Stimulated activated CD8-positive, alpha-beta memory T cell treated with anti-CD3 and anti-CD28 coated beads, Interleukin-15, amount 100 ng/mL, for 1 hour (primary cell): ENCODE measurements at places on chromosomes 6 and 20.
A peak's percentile ranks its signal among the peaks of the same experiment; 100 is the strongest.

DNA sequence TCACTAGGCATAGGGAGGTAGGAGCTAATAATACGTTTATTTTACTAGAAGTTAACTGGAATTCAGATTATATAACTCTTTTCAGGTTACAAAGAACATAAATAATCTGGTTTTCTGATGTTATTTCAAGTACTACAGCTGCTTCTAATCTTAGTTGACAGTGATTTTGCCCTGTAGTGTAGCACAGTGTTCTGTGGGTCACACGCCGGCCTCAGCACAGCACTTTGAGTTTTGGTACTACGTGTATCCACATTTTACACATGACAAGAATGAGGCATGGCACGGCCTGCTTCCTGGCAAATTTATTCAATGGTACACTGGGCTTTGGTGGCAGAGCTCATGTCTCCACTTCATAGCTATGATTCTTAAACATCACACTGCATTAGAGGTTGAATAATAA is 1.1 kb downstream of the HFE start:
- no peak for DNase-seq

- no peak for DNase-seq
These were observed 6.5 kb downstream of the PLEKHG1 start for GRCh38 chr6:150606168-150606591.

DNA sequence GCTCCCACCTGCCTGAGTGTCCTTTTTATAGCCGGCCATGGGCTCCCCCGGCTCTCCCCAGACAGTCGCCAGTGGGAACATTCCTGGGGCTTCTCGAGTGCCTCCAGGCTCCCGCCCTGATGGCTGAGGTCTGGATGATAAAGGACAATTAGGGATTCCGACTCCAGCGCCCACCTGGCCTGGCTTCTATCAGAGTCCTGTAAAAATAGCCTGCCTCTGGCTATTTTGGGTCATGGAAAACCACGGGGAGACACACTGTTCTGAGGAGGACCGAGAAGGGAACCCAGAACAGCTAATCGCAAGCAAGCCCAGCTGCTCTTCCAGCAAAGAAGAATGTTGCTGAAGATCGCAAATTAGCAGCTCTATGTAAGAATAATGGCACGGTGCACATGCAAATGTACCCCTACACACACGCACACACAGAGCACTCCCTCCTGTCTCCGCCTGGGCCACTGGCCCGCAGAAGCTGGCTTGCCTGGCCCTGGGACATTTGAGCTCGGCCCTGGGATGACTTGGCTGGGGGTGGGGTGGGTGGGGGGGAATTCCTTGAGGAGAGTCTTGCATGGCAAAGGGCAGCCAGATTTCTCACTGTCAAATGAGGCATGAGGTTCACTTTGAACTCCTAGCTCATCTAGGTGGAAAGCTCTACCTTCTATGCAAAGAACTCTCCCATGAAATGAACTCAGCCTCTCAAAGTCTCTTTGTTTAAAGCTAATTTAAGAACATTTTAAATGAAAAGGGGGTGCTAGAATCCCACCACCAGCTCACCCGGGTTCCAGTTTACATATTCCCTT is 55.3 kb downstream of the CTCFL start:
- DNase-seq = no peak

DNA sequence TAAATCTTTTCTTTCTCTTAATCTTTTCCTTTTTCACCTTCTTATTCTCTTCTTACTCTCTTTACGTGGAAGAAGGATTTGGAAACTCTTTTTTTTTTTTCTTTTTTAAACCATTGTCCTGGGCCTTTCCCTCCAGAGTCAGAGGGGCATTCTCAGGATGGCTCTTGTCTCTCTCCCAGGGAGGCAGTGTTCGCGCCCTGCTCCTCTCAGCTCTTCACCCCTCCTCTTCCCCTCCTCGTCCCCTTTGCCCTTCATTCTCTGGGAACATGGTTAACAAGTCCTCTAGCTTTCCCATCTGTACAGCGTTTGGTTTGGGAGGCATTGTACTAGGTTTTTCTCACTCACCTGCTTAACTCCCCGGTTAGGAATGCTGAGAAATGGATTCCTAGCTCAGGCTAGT is 52.0 kb upstream of the TFB1M start:
- DNase-seq = no peak

- DNase-seq = no peak
These were observed 192.2 kb downstream of the MCHR2 start for GRCh38 chr6:99801805-99802204.

GRCh38 chr6:53984163-53984562 is 127.1 kb upstream of the MLIP start:
- DNase-seq = no peak

DNA sequence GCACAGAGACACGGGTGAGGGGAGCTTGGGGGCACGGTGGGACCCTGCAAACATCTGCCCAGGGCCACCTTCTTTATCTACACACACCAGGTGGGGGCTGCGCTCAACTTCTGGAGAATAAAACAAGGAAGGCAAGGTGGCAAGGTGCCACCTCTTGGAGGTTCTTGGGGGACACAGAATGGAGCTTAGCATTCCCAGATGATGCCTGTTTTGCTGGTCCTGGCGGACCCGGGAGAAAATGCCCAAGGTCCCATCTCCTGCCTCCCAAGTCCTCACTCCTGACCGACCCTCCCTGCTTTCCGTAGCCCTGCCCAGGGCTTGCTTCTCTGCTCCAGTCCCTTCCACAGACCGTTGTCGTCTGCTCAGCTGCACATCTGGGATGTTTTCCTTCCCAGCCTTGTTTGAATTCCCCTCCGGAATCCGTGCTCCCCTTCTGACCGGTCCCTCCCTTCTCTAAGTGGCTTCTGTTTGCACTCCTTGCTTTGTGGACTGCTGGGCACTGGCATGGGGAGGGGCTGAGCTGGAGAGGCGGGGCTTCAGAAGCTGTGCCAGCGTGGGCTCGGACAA is 13.1 kb downstream of the ITPR3 start:
- DNase-seq = no peak

- no peak for DNase-seq
These were observed 33.9 kb downstream of the STXBP5 start for GRCh38 chr6:147238164-147238563.

DNA sequence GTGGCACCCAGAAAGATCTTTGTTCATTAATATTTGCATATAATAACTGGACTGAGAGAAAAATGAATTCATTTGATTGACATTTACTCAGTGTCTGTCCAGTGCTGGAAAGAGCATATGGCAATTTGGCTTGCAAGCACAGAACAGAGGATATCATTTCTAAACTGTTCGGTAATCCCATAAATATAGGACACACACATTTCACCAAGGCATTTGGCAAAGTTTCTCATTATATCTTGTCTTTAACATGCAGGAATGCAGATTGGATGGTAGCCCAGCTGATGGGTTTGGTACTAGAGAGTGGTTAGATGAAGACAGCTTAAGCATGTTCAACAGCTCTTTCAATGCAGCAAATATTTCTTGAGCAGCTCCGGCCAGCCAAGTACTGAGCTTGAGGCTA is 259.2 kb downstream of the PRKN start:
- no peak for DNase-seq

DNA sequence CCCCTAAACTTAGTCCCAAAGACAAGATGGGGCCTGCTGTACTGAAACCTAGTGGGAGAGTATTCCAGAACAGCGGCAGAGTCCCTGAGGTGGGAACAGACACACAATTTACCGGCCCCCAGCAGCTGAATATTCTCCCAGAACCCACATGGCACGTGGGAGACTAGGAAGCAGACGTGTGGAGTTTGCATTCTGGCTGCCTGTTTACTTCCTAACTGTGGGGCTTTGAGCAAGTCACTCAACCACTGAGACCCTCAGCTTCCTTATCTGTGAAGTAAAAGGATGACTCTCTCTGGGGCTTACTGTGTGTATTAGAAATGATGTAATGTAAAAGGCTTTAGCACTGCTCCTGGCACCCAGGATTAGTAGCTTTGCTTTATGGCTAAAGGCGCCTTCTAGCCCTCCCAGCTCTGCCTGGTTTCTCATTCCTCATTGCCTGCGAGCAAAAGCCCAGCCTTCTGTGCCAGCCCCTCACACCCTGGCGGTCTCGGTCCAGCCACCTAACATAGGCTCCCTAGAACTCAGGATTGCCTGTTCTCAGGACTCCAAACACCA is 353.1 kb downstream of the CDC5L start:
- DNase-seq = no peak

DNA sequence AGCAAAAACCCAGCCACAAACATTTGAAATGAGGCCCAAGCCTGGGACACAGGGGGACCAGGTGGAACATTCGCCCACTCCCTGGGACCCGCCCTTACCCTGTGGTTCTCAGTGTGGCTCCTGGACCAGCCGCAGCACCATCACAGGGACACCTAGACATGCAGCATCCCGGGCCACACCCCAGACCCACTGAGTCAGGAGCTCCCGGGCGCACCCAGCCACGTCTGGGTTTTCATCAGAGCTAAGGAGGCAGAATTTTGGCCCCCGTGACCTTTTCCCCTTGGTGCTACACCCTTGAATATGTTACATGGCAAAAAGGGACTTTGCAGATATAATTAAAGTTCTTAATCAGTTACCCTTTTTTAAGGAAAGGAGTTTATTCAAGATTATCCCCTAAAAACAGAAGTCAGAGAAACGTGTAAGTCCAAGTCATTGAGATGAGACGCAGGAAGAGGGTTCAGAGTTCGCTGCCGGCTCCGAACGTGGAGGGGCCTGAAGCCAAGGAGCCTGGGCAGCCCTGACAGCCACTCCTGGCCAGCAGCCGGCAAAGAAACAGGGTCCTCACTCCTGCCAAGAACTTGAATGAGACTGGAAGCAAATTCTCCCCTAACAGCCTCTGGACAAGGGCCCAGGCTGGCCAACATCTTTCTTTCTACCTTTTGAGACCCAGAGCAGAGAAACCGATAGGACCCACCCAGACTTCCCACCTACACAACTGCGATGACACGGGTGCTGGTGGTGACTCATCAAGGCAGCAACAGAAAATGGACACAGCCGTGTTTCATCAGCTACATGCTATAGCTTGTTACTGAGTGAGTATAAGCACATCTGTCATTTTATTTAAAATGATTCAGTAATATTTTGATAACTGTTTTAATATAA is 25.3 kb downstream of the BFSP1 start:
- DNase-seq = no peak

- DNase-seq = no peak
These were observed 518.3 kb upstream of the ZNF337 start for GRCh38 chr20:26214991-26215390.

GRCh38 chr6:149334201-149334600 is 16.7 kb downstream of the TAB2 start:
- DNase-seq = no peak

GRCh38 chr20:14612391-14612790 is 275.0 kb upstream of the FLRT3 start:
- DNase-seq = no peak

GRCh38 chr6:111114087-111114443 is 26.8 kb downstream of the SLC16A10 start:
- DNase-seq = no peak

- DNase-seq = no peak
These were observed 2177.4 kb upstream of the DEFB115 start for GRCh38 chr20:29079769-29080690.

- peak; percentile 18 for DNase-seq
These were observed 651 bp upstream of the BLTP3A start for GRCh38 chr6:34791164-34791700.

GRCh38 chr20:871948-872347 is 38.4 kb downstream of the FAM110A start:
- no peak for DNase-seq

DNA sequence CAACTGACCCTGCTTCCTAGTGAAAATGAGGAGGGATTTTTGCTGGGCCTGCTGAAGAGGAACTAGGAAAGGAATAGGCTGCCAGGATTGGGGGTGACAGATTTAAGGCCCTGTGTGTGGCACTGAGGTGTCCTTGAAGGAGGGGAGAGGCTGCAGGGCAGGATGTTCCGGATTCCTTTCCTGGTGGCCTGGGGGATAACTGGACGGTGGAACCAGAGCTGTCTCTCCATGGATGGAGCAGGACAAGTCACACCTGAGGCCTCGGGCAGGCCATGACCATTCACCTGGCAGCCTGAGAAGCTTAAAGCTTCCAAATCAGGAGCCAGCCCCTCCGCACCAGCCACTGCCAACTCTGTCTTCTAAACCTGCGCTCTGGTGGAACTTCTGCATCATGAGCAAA is 56.0 kb upstream of the SLC22A23 start:
- no peak for DNase-seq

DNA sequence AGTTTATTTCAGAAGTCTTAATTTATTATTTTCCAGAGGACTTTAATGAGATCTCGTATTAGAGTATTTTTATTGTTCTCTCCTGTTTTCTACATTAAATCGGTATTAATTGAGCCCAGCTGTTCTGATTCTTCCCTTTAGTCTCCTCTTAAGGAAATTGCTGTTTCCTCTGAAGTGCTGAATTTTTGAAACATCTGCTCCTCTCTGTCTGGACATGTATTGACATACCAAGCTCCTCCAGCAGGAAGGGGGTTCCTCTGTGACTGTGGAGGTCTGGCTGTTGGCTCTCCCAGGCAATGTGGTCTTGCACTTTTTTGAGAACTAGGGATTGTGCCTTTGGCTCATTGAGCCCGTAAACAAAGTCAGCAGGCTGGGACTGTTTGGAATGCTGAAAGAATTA is 74.9 kb downstream of the MAP3K4 start:
- DNase-seq = no peak
